Activated B cell treated with CpG ODN at 0.5 μM for 24 hours (primary cell): ENCODE measurements at places on chromosomes 7 and 10. TPM values are rescaled to one million over a fixed set of nuclear protein-coding genes. Genes with fewer than 3 reads are reported as not detected.

The ICA1 gene
- not detected in 2 replicates for total RNA-seq

DNA sequence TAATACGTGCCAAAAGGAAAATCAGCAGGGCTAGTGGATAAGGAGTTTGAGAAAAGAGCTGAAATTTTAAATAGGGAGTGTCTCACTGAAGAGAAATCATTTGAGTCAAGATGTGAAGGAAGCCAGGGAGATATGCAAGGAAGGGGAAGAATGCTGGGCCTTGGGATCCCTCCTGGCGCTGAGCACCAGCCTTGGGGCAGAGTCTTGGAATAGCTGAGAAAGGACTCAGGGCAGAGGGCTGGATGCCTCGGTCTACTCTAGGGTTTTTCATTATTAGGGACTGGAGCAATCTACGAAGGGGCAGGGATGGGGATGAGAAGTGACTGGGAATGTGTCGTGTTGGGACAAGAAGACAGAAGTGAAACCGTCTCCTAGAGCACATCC is 484 bp downstream of the ZWINT start:
- H3K27me3 ChIP-seq: no peaks in the 10 kb centered on the region
- H3K27ac ChIP-seq: peak overlapping the region; percentile 37
- H3K36me3 ChIP-seq: peaks cover 5% of the 10 kb centered on the region
- no peak for DNase-seq
- H3K4me3 ChIP-seq: peak overlapping the region; percentile 95

DNA sequence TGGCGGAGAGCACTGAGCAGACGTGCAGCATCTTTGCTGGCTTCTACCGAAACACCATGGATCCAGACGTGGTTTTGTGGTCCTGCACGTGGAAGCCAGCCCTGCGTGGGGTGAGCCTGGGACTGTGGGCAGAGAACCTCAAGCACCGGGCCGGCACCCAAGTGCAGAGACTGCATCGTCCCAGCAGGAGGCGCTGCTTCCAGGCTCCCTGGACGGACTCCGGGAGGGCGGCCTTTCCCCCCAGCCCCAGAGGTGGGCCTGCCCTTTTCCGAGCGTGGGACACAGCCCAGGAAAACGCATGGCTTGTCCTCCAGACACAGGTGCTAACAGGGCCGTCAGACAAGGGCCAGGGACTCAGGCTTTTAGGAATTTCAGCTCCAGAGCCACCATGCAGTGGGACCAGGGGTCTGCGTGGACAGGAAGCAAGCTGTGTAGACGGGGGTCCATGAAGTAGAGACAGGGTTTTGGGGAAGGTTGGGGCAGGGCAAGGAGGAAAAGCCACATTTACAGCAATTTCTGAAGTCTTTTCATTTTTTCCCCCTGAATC is 303.9 kb downstream of the WDR37 start:
- H3K4me1 ChIP-seq: peaks cover 24% of the 10 kb centered on the region
- DNase-seq: no peak
- H3K27ac ChIP-seq: no peak overlapping the region

DNA sequence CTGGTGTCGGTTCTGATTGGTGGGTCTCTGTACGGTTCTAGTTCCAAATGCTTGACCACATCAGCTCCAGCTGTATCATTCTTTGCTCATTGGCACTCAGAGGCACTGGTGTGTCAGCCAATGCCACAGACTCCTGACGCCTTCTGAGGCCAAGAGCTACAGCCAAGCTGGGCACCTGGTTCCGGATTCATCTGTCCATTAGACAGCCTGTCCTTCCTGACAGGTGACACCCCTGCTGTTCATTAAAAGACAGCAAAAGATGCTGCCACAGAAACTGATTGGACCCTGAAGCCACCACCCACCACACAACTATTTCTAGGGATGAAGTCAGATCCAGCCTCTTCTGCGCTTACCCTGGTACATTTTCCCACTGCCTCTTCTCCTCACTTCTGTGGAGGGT is 35.6 kb downstream of the COL13A1 start:
- no peak for DNase-seq
- H3K4me1 ChIP-seq: peaks cover 3% of the 10 kb centered on the region

DNA sequence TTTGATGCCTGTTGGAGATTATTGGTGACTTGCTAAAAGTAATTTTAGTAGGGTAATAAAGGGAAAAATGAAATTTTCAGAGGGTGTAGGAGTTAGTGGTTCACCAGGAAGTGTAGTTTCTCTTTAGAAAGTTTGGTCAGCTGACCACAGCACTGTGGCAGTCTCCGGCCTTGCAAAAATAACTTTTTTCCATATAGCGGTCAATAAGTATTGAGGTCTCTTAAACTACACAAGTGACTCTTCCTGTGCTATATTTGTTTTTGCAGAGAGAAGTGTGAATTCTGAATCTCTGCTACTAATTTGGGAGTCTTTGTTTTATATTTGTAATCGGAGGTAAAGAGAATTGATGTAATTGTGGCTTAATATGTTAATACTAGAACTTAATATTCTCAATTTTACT is 24.3 kb downstream of the PTPN12 start:
- peaks cover 2% of the 10 kb centered on the region for H3K36me3 ChIP-seq
- no peak for DNase-seq
- H3K4me3 ChIP-seq: peak overlapping the region; percentile 67
- peaks cover 47% of the 10 kb centered on the region for H3K4me1 ChIP-seq
- peak overlapping the region; percentile 71 for H3K27ac ChIP-seq

- peak overlapping the region; percentile 92 for H3K27ac ChIP-seq
- H3K36me3 ChIP-seq: no peaks in the 10 kb centered on the region
- peaks cover 49% of the 10 kb centered on the region for H3K4me1 ChIP-seq
Measured at GRCh38 chr10:110324805-110325280, 20.1 kb upstream of the SMNDC1 start.

The SIRT1 gene
- 30.1 and 31.6 TPM in 2 replicates for total RNA-seq

The PAX2 gene
- total RNA-seq: not detected in 2 replicates

- peaks cover 46% of the 10 kb centered on the region for H3K4me1 ChIP-seq
- H3K4me3 ChIP-seq: peak overlapping the region; percentile 39
- peak overlapping the region; percentile 21 for H3K27ac ChIP-seq
- peaks cover 67% of the 10 kb centered on the region for H3K36me3 ChIP-seq
- H3K27me3 ChIP-seq: no peaks in the 10 kb centered on the region
Measured at GRCh38 chr7:44449584-44449928, 40.9 kb downstream of the NUDCD3 start.

The RADIL gene
- total RNA-seq: not detected in 2 replicates

DNA sequence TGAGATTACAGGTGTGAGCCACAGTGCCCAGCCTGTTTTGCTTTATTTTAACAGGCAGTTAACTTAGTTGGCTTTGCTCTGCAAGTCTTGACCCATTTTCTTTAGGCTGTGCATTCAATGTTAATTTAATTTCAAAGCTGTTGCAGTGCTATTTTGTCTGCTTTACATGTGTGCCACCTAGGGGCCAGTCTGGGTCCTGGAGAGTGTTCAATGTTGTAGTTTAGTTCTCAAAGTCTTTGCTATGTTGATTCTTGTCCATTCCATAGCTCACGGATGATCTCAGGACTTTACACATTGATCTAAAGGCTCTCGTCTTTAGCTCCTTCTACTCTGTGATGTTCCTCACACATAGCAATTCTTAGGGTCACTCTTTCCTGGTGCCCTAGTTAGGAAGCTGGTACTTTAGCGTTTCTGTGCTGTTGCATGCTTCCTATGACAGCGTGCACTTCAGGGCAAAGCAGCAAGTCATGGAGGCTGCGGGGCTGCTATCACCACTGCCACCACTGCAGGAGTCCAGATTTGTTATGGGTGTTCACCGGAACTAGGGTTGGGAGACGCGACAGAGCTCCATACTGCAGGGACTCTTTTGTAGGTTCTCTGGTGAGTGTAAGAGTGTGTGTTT is 16.4 kb upstream of the ABCA13 start:
- H3K27ac ChIP-seq: no peak overlapping the region
- H3K4me3 ChIP-seq: no peak overlapping the region
- DNase-seq: no peak
- no peaks in the 10 kb centered on the region for H3K36me3 ChIP-seq
- no peaks in the 10 kb centered on the region for H3K4me1 ChIP-seq
- peaks cover 14% of the 10 kb centered on the region for H3K27me3 ChIP-seq

The OPN1SW gene
- total RNA-seq: not detected in 2 replicates

DNA sequence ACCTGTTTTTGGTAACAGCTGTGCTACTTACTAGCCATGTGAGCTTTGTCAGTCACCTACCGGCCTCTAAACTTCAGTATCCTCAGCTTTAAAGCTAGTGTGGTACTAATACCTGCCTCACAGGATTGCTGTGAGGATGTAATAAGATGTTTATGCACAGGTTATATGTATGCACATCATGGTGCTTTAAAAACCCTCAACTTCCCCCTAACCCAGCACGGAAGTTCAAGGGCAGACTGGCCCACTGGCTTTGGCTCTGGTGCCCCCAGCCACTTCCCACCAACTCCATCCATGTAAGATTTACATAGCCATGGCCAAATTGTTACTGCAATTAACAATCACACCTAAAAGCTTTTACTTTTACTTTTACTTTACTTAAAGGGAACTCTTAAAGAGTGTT is 676.0 kb upstream of the GALNT17 start:
- DNase-seq: no peak
- H3K4me1 ChIP-seq: peaks cover 53% of the 10 kb centered on the region
- H3K4me3 ChIP-seq: peak overlapping the region; percentile 44
- H3K27me3 ChIP-seq: no peaks in the 10 kb centered on the region
- H3K27ac ChIP-seq: peak overlapping the region; percentile 80

DNA sequence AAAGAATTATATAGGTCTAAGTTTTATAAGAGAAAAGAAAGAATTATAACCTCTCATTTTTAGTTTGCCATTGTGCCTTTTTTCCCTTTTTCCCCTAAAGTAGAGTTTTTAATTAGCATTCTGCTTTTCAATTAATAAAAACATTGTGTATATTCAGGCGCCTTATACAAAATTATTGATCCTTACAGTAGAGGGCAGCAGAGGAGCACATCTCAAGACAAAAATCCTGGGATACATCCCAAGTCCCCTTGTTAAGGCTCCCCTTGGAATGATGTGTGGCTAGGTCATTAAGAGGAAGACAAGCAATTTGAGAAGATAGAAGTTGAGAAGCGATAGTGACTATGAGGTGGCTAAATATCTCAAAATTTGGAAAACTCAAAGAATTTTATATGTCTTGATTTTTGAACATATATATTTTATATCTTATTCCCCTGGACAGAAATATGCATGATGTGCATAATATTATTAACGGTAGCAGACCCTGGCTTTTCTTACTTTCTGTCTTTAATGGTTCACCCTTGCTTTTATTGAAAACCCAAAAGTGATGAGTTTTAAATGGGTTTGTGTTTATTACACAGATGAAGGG is 19.1 kb upstream of the TPK1 start:
- peaks cover 11% of the 10 kb centered on the region for H3K27me3 ChIP-seq
- H3K27ac ChIP-seq: no peak overlapping the region
- no peaks in the 10 kb centered on the region for H3K36me3 ChIP-seq
- H3K4me3 ChIP-seq: no peak overlapping the region
- H3K4me1 ChIP-seq: no peaks in the 10 kb centered on the region
- DNase-seq: no peak

DNA sequence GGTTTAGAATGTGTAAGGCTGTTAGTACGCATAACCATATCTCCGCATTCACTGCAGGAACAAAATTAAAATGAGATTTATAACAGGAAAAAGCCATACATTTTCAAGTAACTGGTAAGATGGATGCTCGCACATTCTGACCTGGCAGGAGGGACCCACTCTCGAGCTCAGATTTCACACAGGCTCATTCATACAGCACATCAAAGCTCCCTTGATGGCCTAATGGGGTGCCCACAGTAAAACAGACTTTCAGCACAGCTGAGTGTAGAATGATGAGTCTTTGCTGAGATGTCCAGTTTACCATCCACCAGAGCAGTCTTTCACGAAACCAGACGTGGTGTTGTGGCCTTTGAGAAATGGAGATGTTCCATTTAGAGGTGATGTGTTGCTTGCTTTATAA is 8.9 kb downstream of the FOXI2 start:
- H3K4me3 ChIP-seq: no peak overlapping the region
- H3K4me1 ChIP-seq: no peaks in the 10 kb centered on the region
- H3K27ac ChIP-seq: no peak overlapping the region
- DNase-seq: no peak

The SPDYE9 gene
- not detected in 2 replicates for total RNA-seq

GRCh38 chr10:125444790-125445189 is 238.2 kb downstream of the TEX36 start:
- no peak overlapping the region for H3K27ac ChIP-seq
- no peak overlapping the region for H3K4me3 ChIP-seq
- DNase-seq: no peak
- H3K4me1 ChIP-seq: no peaks in the 10 kb centered on the region

DNA sequence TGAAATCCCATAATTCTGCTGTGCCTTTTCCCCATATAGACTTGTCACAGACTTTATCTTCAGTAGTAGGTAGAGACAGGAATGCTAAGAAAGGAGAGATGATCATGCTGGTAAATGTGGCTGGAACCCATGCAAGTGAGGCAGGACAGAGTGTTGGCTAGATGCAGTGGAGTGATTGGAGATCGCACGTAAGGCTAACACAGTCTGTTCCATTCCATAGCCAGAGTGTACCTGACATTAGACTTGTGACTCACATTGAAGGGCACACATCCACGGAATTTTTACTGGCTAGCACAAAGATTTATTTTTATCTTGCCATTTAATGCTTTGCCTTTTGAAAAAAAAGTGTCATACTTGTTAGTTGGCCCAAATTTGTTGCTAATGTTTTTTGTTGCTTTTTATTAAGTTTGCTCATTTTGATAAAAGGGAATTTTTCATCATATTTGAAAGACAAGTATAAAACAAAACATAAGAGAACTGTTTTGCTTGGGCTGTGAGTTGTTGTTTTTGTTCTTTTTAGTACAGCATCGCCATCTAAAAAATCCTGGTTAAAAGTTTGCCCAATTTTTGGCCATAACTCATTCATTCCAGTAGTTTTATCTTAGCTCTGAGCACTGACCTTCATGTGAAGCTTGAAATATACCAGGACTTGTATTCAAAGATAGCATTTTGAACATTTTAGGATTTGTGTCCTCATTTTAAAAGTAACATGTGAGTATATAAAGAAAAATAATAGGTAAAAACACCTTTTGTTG is 81.0 kb downstream of the CPED1 start:
- no peak for DNase-seq
- no peak overlapping the region for H3K27ac ChIP-seq
- H3K4me3 ChIP-seq: no peak overlapping the region
- H3K4me1 ChIP-seq: no peaks in the 10 kb centered on the region
- H3K27me3 ChIP-seq: no peaks in the 10 kb centered on the region

- no peaks in the 10 kb centered on the region for H3K4me1 ChIP-seq
- no peak for DNase-seq
- H3K4me3 ChIP-seq: no peak overlapping the region
- H3K36me3 ChIP-seq: peaks cover 49% of the 10 kb centered on the region
- H3K27ac ChIP-seq: no peak overlapping the region
- H3K27me3 ChIP-seq: no peaks in the 10 kb centered on the region
Measured at GRCh38 chr7:1885465-1886226, 215.6 kb downstream of the ELFN1 start.
